ENCODE measurements at places on chromosomes 5 and 9. TPM values are rescaled to one million over a fixed set of nuclear protein-coding genes. Genes with fewer than 3 reads are reported as not detected.

DNA sequence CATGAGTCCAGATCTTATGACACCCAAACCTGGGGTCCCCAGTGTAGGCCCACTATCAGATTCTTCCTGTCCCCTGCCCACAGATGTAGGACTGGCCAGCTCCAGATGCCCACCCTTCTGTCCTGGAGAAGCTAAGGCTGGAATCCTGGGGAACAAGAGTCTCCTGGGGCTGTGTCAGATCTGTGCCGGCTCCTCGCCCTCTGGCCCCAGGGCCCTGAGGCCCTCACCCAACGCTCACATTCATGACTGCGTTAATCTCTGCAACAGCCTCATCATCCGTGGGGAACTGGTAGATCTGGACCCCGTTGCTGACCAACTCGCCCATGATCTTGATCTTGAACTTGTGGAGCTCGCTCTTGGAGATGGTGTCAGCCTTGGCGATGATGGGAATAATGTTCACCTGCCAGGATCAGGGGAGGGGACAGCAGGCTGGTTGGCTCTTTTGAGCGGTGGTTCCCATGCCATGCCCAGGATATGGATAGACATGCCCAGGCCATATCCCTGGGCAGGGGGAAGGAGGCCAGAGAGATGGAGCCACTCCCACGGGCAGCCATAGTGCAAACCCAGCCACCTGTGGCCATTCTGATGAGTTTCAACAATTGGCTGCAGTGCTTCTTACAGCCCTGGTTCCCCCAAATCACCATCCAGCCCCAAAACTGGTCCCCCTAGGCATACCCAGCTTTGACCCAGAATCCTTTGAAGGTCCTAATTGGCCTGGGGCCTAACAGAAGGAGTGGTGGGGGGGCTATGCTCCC lies 14.6 kb downstream of the SEPTIN8 start:
- DNase-seq, result no peak

GRCh38 chr9:21287280-21287679 lies 17.8 kb downstream of the IFNA5 start:
- no peak for DNase-seq

DNA sequence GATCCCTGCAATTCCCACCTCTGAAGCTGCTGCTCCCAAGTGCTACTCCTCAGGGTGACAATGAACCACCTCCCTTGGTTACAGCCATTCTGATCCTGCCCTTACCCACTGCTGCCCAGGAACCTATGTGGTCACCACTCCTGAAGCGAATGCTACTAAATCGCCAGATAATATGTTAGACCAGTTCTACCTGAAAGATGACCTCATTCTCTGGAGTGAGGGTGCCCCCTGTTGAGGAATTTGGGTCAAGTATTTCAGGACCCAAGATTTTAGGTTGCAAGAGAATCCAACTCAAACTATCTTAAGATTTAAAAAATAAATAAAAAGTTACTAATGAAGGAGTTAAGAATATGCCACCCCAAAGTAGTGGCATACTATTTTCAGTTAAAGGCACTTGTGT lies 5.8 kb upstream of the SNAPC3 start:
- DNase-seq, result no peak

GRCh38 chr9:73026375-73026774 lies 73.5 kb upstream of the ALDH1A1 start:
- no peak for DNase-seq

Gene FOXD4L5
- not detected for total RNA-seq
